Esophagus muscularis mucosa (tissue), 4 donors: ENCODE measurements at places on chromosomes 2 and 18. TPM values are rescaled to one million over a fixed set of nuclear protein-coding genes. Genes with fewer than 3 reads are reported as not detected.

DNA sequence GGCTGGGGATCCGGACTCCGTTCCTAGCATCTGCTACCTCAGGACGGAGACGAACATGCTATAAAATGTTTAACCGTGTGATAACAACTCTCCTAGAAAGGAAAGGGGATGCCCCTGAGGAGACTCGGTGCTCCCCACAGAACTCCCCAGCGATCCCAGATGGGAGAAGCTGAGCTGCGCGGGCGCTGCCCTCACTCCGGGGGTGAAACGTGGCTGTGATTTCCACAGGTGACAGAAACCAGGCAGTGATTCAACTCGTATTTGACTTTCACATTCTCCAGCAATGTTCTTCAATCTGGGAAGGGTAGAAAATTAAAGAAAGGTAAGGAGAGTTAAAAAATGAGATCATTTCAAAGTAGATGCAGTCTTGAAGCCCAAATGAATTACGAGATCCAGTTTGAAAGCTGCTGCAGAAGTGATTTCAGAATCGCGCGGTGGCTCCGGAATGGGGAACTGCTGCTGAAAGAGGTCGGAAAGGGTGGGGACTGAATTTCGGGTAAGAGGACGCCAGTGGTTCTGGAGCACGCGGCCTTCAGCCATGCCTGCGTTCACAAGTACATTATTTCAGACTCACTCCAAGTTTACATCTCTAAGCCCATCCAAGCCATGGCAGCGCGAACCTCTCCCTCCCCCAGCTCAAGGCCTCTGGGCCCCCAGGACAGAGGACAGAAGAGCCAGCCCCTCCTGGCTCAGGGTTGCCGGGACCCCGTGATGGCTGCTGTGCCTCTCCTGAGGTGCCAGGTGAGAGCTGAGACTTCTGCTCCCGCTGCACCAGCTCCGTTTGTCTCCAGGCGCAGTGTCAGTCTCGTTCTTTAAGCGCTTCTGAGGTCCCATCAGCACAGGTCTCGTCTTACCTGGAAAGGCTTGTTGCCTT is 39.5 kb downstream of the ADNP2 start:
- no peak for DNase-seq
- H3K36me3 ChIP-seq, result no peaks in the 10 kb centered on the region
- peak overlapping the region; percentile 60 for H3K4me3 ChIP-seq
- H3K27ac ChIP-seq, result peak overlapping the region; percentile 64
- no peaks in the 10 kb centered on the region for H3K27me3 ChIP-seq
- no peaks in the 10 kb centered on the region for H3K4me1 ChIP-seq

- no peaks in the 10 kb centered on the region for H3K27me3 ChIP-seq
- no peak for DNase-seq
- no peaks in the 10 kb centered on the region for H3K4me1 ChIP-seq
- H3K36me3 ChIP-seq, result no peaks in the 10 kb centered on the region
- H3K27ac ChIP-seq, result no peak overlapping the region
- no peak overlapping the region for H3K4me3 ChIP-seq
Observed at GRCh38 chr2:58357521-58357920, 116.4 kb upstream of the FANCL start.

- H3K36me3 ChIP-seq, result no peaks in the 10 kb centered on the region
- peaks cover 13% of the 10 kb centered on the region for H3K4me1 ChIP-seq
- H3K4me3 ChIP-seq, result no peak overlapping the region
- H3K27ac ChIP-seq, result no peak overlapping the region
- no peaks in the 10 kb centered on the region for H3K27me3 ChIP-seq
- DNase-seq, result no peak
Observed at GRCh38 chr2:15756011-15756550, 164.4 kb downstream of the DDX1 start.

- peak overlapping the region; percentile 73 for H3K27ac ChIP-seq
- no peaks in the 10 kb centered on the region for H3K36me3 ChIP-seq
- peaks cover 58% of the 10 kb centered on the region for H3K4me1 ChIP-seq
- DNase-seq, result no peak
Observed at GRCh38 chr2:121626777-121627524, 22.3 kb downstream of the CLASP1 start.

DNA sequence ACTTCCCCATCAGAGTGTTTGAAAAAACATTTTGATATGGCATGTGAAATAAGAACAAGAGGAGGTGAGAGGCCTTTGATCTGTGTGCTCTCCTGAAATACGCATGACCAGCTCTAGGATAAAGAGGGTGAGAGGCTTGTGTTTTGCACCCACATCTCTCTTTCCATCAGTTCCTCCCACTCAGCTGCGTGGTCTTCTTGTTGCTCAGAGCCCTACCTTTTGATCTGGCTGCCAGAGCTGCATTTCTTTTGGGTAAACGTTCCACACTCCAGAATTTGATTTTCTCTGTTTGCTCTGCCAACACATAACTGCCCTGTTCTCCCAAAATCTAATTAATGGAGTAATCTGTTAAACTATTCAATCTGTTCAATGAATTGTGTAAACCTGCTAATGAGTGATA is 72.0 kb upstream of the FN1 start:
- H3K4me1 ChIP-seq, result peaks cover 20% of the 10 kb centered on the region
- no peaks in the 10 kb centered on the region for H3K27me3 ChIP-seq
- H3K27ac ChIP-seq, result no peak overlapping the region
- no peak overlapping the region for H3K4me3 ChIP-seq

DNA sequence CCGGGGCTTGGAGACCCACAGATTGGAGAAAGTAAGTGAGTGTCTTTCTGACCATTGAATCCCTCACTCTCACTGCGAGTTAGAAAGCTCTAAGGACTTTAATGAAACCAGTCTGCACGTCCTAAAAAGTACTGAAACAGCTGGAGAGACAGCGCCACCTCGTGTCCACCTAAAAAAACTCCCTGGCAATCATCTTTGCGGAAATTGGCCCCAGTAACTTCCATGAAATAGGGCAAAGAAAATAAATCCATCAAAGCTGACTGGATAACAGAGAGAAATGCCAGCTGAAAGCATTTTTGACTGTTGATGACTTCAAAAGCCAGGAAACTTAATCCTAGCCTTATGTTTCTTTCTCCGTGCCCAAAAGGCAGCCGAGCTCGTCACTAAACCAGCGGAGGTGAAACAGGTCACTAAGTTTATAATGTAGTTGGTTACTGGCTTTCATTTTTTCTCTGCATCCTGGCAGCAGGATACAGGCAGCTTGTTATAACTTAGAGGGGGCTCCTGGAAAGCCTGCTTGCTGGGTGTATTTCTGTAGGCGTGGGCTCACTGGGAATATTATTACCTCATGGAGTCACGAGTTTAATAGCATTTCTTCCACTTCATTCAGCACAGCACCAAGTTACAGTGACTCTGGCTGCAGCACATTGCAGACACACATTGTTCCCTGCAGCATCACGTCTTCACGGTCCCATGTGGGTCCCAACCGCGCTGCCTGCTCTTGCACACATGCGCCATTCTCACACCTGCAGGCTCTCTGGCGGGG is 266.5 kb downstream of the HRH4 start:
- peaks cover 32% of the 10 kb centered on the region for H3K27me3 ChIP-seq
- H3K4me1 ChIP-seq, result peaks cover 4% of the 10 kb centered on the region
- H3K36me3 ChIP-seq, result no peaks in the 10 kb centered on the region
- no peak overlapping the region for H3K27ac ChIP-seq
- H3K4me3 ChIP-seq, result peak overlapping the region; percentile 47

The TLK1 gene
- total RNA-seq, result 35.1 TPM
